ENCODE measurements at places on chromosomes 5 and 9.
A peak's percentile ranks its signal among the peaks of the same experiment; 100 is the strongest.

- no peak for DNase-seq
Observed at GRCh38 chr5:144177548-144177947, 6.9 kb downstream of the KCTD16 start.

DNA sequence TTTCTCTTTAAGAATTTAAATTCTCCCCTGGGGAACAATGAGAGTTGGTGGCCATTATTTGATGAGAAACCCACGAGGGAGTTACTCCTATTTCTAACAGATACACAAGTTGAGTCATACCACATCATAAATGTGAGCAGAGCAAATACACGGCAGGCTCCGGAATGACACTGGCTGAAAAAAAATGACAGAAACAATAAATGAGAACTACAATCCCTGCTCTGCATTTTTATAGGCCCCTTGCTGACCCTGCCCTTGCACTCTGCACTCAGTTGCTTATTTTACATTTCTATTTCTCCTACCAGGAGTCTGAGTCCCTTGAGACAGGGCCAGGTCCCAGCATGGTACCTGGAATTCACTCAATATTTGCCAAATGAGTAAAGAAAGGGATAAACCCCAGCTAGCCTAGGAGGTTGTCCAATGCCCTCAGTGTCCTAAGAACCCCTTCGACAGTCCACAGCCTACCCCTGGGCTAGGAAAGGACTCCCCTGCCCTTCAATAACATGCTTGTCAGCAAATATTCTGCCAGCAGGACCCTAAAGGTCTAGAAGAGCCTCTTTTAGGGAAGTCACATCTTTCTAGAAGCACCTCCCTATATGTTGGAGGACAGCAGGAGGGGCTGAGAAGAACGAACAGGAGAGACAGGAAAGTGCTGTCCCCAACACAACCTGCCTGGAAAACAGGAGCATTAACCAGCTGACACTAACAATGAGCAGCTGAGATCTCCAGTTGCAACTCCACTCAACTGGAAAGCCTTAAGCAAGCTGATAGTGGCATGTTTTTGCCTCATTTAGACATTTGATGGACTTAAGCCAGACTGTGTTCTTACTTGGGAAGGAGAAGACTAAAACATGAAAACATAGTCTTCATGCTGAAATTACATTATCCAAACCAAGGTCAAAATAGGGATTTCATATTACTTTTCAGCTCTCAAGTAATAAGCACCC, 191.2 kb downstream of the ACTL7B start:
- no peak for DNase-seq

- DNase-seq, result no peak
Observed at GRCh38 chr5:82918311-82919031, 158.7 kb downstream of the TMEM167A start.

- DNase-seq, result no peak
Observed at GRCh38 chr5:142498298-142498697, 173.5 kb upstream of the SPRY4 start.

DNA sequence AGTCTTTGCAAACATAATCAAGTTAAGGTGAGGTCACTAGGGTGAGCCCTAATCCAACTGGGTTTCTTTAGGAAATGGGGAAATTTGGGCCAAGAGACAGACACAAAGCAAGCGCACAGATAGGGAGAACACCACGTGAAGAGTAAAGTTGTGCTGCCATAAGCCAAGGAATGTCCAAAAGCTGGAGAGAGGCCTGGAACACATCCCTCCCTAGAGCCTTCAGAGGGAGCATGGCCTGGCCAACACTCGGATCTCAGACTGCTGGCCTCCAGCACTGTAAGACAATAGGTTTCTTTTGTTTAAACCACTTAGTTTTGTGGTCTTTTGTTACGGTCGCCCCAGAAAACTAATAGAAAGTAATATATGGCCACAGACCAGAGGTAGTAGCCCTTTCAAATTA, 8.1 kb upstream of the ROR2 start:
- DNase-seq, result no peak

DNA sequence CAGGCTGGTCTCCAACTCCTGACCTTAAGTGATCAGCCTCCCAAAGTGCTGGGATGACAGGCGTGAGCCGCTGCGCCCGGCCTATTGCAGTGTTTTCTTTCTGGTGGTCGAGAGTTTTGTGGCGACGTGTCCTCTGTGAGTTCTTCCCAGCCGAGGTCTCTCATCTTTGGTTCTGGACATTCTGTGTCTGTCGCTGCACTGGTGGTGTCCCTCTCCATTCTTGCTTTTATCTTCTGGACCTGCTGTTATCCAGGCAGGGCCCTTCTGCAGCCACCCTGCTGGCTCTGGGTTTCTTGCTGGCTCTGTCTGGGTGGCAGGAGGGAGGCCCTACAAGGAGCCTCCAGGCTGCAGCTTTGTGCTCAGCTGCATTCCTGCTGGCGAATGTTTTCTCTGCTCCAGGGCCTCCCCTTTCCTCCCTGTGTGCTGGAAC, 49.1 kb upstream of the EXOC3 start:
- no peak for DNase-seq

- no peak for DNase-seq
Observed at GRCh38 chr9:110389148-110389750, 51.6 kb upstream of the TXNDC8 start.

DNA sequence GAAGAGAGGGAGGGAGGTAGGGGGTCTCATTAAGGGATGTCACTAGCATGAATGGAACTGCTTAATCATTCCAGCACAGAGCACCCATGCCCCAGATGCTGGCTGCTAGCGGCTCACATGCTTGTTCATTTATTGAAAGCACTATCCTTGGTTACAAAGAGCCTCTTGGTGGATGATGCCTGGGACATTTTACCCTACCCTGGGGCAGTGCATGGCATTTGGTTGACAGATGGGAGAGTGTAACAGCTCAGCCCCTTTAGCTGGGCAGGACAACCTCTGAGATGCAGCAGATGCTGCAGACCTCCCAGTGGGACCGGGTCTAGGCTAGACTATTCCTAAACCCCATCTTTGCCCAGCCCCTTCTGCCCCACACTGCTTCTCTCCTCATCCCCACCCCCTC, 46.9 kb upstream of the TCERG1 start:
- DNase-seq, result no peak

- no peak for DNase-seq
Observed at GRCh38 chr9:922171-922570, 54.3 kb upstream of the DMRT3 start.

GRCh38 chr9:20984506-20984905, 46.9 kb downstream of the HACD4 start:
- no peak for DNase-seq

GRCh38 chr5:135446206-135446605, 942 bp downstream of the DCANP1 start:
- DNase-seq, result no peak

DNA sequence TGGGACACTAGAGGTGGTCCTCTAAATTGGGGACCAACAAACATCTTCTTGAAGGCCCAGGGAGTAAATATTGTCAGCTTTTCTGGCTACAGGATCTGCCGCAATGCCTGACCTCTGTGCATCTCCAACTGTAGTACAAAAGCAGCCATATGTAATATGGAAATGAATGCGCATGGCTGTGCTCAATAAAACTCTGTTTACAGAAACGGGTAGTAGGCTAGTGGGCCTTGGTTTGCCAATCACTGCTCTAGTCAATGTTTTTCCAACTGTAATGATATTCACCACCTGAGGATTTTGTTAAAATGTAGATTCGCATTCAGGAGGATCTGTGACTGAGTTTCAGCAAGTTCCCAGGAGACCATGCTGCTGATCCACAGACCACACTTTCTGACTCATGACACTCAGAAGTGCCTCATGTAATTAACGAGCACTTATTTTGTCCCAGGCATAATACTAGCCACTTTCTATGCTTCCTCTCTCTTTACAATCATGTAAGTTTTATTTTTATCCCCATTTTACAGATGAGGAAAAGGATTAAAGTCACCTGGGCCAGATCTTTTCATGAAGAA, 96.9 kb downstream of the MED27 start:
- DNase-seq, result no peak

DNA sequence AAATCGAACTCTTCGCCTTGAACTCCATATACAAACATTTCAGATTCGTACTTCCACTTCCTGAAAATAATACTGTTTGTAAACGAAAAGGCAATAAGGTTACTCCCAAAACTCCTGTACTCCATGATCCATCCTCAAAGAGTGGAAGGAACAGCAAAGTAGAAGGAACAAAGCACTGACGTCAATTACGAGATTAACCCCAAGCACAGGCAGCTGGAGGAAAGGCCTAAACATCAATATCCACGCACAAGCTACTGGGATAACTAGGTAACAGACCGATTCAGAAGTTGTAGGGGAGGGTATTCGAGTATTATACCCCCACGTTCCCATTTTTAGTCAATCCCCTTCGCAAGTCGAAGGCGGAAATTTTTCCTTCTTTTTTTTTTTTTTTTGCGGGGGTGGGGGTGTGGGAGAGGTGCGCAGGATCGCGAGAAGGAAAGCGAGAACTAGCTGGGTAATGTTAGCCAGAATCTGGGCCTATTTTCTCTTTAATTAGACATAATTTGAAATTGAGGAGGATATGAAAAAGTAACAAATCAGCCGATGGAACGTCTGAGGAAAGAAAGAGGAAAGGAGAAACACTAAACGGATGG, 909 bp downstream of the AFF4 start:
- DNase-seq, result peak; percentile 39

DNA sequence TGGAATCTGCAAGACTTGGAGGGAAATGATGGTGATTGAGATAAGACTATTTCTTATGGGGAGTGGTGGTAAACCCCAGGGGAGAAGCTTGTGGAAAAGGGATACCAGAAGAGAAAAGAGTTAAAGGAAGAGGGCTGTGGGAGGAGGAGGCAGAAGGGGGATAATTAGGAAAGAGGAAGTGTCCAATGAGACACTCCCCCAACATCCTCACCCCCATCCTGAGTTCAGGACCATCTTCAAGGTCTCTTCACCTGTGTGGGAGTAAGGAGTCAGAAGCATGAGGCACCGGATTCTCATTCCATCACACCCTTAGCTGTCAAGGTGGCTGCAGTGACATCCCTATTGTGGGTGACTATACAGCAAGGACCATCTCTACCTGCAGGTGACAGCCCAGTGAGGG, 106.6 kb upstream of the POC5 start:
- DNase-seq, result no peak

- DNase-seq, result no peak
Observed at GRCh38 chr9:131037335-131038255, 28.6 kb downstream of the LAMC3 start.

- DNase-seq, result peak; percentile 46
Observed at GRCh38 chr5:149439899-149440542, 60.9 kb upstream of the IL17B start.

- DNase-seq, result no peak
Observed at GRCh38 chr9:109801484-109801883, 21.5 kb downstream of the PALM2AKAP2 start.

- no peak for DNase-seq
Observed at GRCh38 chr5:150219142-150219541, 29.3 kb downstream of the SLC6A7 start.

- DNase-seq, result peak; percentile 67
Observed at GRCh38 chr5:25544652-25545249, 900.0 kb upstream of the CDH10 start.

GRCh38 chr5:125655156-125655555, 768.1 kb upstream of the GRAMD2B start:
- DNase-seq, result no peak

GRCh38 chr5:122201365-122201764, 72.0 kb downstream of the ZNF474 start:
- no peak for DNase-seq

Measured in BE2C (cell line).